ENCODE measurements at places on chromosomes 12 and 14. TPM values are rescaled to one million over a fixed set of nuclear protein-coding genes. Genes with fewer than 3 reads are reported as not detected.

TUNAR gene
- not detected for total RNA-seq

DNA sequence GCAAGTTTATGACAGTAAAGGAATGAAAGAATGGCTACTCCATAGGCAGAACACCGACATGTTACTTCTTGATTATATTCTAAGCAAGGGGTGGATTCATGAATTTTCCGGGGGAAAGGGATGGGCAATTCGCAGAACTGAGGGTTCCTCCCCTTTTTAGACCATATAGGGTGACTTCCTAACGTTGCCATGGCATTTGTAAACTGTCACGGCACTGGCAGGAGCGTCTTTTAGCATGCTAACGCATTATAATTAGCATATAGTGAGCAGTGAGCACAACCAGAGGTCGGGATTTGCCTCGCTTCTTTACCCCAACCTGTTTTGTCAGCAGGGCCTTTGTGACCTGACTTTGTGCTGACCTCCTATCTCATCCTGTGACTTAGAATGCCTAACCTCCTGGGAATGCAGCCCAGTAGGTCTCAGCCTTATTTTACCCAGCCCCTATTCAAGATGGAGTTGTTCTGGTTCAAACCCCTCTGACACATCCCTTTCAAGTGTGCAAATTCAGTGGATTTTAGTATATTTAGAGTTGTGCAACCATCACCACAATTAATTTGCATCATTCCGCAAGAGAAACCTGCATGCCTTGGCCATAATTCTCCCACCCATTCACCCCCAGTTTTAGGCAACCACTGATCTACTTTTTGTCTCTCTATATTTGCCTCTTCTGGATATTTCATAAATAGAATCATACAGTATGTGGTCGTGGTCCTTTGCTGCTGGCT lies 27.4 kb downstream of the PALS1 start:
- H3K36me3 ChIP-seq: no peaks in the 10 kb centered on the region
- H3K4me1 ChIP-seq: peaks cover 16% of the 10 kb centered on the region
- no peak overlapping the region for H3K27ac ChIP-seq
- peak; percentile 18 for DNase-seq

GRCh38 chr12:65826353-65827171 lies 2.3 kb downstream of the HMGA2 start:
- peaks cover 8% of the 10 kb centered on the region for H3K36me3 ChIP-seq
- DNase-seq: peak; percentile 74
- H3K4me3 ChIP-seq: peak overlapping the region; percentile 58
- peak overlapping the region; percentile 71 for H3K27ac ChIP-seq
- H3K4me1 ChIP-seq: peaks cover 58% of the 10 kb centered on the region

FAM186B gene
- 0.33 TPM for total RNA-seq

- no peak for DNase-seq
- H3K4me3 ChIP-seq: no peak overlapping the region
- H3K4me1 ChIP-seq: no peaks in the 10 kb centered on the region
- H3K27ac ChIP-seq: no peak overlapping the region
- peaks cover 11% of the 10 kb centered on the region for H3K36me3 ChIP-seq
These were observed 60.1 kb downstream of the SEL1L start for GRCh38 chr14:81473456-81474147.

POLR3B gene
- total RNA-seq: 12.3 TPM
